ENCODE measurements at places on chromosomes 4 and X. TPM values are rescaled to one million over a fixed set of nuclear protein-coding genes. Genes with fewer than 3 reads are reported as not detected.

MECP2 gene
- total RNA-seq, result 22.0 TPM

PABPC5 gene
- total RNA-seq, result 0.17 TPM

SLC16A2 gene
- 10.0 TPM for total RNA-seq

NEXMIF gene
- total RNA-seq, result 0.08 TPM

MAP7D2 gene
- 0.17 TPM for total RNA-seq

- DNase-seq, result no peak
Measured at GRCh38 chr4:24126776-24127175, 236.9 kb upstream of the PPARGC1A start.

All from liver (tissue), 10 donors.